Frontal cortex (tissue), 4 donors: ENCODE measurements at places on chromosomes 11 and 22.
A peak's percentile ranks its signal among the peaks of the same experiment; 100 is the strongest.

DNA sequence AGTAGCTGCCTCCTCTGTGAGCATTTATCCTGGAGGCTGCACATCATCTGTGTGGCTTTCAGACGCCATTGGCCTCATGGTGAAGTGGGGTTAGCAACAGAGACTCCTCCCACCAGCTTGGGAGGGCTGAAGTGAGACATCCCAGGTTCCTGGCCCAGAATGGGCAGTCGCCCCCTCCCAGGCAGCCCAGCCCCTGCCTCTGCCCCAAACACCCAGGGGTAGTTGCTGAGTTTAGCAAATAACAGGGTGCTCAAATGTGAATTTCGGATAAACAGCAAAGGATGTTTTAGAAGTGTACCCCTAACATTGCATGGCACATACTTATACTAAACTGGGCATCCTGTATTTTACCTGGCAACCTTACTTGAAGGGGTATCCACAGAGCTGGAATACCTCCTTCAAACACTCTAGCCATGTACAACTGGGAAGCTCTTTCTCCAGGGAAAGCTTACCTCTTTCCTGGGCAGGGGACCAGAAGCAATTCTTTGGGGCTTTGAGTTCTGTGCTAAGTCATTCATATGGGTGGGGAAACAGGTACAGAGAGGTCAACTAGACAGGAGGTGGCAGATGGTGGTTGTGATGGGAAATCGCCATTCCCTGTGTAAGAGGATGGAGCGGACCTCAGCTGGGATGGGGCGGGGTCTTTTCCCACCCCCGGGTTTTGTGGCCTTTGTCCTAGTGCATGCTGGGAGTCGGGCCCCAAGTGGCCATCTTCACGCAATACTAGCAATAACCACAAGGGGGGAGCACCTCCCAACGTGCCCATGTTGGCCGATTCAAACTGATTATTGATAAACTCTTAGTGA is 19.3 kb downstream of the MTFP1 start:
- DNase-seq, result peak; percentile 75

DNA sequence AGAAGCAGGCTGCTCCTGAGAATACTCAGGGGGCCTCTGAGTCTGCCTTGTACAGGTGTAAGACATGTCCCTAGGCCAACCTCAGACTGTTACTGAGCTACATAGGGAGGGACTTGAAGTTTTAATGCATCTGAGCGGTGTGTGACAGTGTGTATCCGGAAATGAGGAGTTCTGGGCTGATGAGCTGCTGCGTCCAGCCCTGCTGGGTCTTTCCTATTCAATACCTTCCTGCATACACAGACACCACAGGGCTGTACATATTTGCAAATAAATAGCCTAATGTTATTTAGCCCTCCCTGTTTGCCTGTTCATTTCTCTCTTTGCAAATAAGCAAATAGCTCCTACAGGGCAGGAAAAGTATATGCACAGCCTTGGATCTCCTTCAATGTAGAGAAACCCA is 134.7 kb upstream of the KIRREL3 start:
- DNase-seq, result no peak

DNA sequence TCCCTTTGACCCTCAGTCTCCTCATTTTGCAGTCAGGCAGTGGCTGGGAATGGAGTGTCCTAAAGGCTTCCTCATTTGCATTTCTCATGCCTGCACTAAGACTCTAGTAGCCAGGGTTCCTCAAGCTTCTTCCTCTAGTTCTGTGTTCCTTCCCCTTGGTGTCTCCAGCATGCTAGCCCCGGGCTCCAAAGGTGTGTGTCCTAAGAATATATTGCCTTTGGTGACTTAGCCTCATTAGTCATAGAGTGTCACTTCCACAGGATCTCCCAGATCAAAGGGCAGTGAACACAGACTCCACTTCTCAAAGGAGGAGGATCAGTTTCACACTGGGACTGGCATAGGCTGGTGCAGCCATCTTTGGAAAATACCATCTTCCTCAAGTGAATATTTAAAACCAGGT is 21.4 kb upstream of the ACER3 start:
- no peak for DNase-seq

DNA sequence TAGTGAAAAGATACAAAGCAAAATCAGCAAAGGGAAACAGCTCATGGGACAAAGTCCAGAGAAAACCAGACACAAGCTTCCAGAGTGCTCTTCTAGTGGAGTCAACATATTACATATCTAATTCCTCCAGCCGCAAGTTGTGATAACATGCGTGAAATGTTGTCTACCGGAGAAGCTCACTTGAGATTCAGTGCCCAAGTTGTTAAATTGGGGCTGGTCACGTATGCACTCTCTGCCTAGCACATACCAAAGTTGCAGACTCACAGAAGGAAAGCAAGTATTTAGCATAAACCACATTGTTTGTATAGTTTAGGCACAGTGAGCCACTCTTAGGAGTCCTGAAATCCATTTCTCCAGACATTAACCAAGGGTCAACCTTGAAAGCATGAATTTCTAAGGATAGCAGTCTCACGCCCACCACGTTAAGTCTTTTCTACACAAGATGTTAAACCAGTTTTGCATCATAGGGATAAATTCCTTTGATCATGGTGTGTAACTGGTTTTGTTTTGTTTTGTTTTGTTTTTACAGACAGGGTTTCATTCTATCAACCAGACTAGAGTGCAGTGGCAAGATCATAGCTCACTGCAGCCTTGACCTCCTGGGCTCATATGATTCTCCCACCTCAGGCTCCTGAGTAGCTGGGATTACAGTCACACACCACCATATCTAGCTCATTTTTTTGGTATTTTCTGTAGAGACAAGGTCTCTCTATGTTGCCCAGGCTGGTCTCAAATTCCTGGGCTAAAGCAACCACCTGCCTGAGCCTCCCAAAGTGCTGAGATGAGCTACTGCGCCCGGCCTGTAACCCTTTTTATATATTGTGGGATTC is 39.5 kb upstream of the EP300 start:
- no peak for DNase-seq

DNA sequence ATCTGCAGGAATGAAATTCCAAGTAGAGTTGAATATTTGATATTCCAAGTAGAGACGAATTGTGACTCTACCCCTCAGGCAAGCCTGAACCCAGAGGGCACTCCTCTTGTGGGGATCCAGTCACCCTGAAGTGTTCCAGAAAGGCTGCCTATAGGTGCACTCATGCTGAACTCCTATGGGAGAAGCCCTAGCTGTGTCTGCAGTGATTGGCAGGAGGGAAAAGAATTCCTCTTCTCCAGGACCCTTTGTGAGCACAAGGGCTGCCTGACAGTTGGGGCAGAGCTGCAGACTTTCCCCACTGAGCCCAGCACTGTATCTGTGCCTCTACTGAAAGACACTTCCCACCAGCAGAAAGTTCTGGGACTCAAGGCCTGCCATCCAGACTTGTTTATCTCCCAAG is 35.0 kb downstream of the BBOX1 start:
- DNase-seq, result no peak

- no peak for DNase-seq
Measured at GRCh38 chr11:2992997-2993325, 832 bp upstream of the NAP1L4 start.

DNA sequence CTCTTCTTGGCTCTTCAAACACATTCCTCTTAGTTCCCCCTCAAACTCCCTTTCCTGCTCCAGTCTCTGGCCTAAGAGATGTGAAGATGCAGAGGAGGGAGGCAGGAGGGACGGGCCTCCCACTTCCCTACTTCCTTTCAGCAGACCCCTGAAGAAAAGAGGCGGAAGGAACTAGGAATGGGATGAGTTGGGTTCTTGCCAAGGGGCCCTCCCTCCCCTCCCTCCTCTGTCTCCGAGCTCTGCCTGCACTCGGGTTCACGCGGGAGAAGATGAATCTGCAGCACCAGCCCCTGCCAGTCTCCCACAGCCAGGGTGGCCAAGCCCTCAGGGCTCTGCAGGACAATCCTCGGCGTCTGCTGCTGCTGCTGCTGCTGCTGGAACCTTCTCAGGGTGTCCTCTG is 24.3 kb upstream of the PKNOX2 start:
- no peak for DNase-seq

GRCh38 chr22:28498044-28498443 is 181.6 kb downstream of the TTC28 start:
- no peak for DNase-seq
